Activated naive CD8-positive, alpha-beta T cell treated with anti-CD3 and anti-CD28 coated beads, Interleukin-2, amount 10 ng/mL, durations not matched to agents 7 days and 5 days (primary cell): ENCODE measurements at places on chromosomes 1 and 21.

GRCh38 chr1:32695098-32695904 lies 7.3 kb downstream of the SYNC start:
- DNase-seq: no peak

- DNase-seq: no peak
These were observed 96.4 kb downstream of the OBSCN start for GRCh38 chr1:228304225-228304624.

DNA sequence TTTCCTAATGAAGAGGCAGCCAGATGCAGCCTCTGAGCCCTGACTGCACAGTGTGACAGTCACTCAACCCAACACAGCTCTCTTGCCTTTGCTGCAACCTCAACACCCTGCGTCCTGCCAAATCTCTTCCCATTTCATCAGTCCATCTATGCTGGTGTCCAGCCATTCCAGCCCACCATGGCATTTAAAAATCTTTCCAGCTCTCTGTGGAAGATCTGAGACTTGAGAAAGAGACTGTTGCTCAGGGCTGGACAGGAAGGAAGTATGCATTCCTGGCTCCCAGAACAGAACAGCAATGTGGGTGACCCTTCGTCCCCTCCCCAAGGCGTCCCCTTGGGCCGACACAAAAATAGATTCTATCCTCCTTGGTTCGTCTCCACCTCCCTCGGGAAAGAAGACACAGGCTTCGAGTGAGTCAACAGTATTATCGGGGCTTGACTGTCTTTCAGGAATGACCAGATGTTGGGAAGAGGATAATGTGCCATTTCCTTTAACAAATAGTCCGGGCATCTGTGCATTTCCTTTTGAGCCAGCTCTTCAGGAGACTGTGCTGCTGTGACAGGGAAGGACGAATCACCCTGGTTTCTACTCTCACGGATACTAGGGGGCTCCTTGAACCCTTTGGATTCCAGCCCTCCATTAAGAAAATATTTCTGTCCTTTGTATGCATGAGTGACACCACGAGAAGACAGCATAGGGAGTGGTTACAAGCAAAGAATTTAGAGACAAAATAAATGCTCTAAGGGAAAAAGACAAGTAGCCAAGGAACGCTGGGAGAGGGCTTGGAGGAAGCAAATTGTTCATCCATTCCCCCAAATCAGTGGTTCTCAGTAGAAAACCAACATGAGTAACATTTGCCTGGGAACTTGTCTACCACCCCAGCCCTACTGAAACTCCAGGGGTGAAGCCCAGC lies 111.4 kb upstream of the CDC42BPA start:
- no peak for DNase-seq

DNA sequence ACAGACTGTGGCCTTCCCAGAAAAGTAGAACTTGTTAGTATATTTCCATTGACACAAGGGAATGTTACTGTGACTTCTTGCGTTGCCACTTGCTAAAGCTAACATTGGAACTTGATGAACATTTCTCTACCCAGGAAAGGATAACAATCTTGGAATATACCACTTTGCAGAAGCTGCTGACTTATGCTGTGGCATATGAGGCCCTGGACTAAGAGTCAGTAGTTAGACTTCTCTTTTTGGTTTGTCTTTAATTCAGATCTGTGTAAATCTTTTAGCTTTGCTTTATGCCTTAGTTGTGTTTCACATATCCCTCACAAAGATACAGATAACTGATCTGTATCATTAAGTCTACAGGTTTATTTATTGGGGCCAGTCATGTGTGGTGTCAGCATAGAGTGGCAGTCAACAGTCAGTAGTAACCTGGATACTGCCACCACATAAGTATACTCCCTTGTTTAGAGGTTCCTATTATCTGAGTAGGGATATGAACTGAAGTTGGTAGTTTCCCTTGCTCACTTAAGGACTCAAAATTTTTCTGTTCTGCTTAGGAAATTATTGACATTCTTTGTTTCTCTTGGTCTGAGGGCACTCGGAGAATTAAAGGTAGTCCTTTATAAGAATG lies 14.7 kb downstream of the RNF2 start:
- no peak for DNase-seq

DNA sequence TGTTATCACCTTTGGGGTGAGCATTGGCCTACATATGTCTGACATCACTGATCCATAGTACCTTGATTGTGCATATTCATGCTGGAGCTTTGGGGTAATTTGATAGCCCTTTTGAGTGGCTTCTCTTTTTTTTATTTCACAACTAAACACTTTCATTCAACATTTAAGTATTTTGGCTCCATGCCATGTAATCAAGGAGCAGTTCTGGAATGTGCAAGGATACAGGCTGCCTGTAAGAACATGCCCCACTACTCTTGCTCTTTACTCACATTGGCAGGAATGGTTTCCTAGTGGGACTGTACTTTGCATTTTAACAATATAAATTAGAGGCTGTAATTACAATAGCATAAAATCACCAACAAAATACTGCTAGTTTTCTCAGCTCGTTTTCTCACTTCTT lies 300.7 kb upstream of the SPAG17 start:
- DNase-seq: no peak

DNA sequence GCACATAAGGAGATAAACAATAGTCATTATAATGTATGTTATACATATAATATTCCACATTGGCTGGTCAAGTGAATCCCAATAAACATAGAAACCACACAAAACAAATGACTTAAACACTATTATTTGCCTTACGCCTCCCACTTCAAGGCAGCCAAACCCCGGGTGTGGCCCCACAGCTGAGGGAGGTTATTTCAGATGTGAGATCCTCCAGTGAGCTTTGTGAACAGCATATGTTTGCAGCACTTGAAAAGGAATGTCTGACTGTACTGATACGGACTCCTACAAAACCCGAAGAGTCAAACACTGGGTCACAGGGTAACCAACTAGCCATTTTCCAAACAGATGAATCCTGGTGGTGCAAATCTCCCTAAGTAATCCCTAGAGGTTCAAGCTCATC lies 27.1 kb upstream of the DISP1 start:
- DNase-seq: no peak

DNA sequence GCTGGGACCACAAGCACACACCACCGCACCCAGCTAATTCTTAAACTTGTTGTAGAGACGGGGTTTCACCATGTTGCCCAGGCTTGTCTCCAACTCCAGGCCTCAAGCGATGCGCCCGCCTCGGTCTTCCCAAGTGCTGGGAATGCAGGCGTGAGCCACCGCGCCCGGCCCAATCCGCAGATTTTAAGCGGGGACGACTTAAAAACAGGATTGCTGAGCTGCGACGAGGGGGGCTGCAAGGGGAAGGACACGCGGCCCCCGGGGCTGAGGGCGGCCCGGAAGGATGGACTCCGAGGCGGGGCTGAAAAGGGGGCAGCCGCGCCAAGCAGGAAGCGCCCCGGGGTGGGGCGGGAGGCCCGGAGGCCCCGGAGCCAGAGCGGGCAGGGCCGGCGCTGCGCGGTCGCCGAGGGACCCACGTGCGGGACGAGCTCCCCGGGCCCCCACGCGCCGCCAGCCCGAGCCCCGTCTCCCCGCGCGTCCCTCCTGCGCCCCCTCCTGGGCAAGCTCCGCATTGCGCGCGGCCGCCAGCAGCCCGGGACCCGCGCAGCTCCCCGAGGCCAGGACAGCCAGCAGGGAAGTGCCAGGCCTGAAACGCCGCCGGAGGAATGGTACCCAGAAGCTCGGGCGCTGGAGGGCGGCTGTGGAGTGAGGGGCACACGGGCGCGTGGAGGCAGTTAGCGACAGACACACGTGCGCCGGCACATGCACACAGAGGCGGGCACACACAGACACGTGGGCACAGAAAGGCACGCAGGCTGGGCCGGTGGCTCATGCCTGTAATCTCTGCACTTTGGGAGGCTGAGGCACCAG lies 5.5 kb upstream of the PRKCZ start:
- DNase-seq: peak; percentile 94

DNA sequence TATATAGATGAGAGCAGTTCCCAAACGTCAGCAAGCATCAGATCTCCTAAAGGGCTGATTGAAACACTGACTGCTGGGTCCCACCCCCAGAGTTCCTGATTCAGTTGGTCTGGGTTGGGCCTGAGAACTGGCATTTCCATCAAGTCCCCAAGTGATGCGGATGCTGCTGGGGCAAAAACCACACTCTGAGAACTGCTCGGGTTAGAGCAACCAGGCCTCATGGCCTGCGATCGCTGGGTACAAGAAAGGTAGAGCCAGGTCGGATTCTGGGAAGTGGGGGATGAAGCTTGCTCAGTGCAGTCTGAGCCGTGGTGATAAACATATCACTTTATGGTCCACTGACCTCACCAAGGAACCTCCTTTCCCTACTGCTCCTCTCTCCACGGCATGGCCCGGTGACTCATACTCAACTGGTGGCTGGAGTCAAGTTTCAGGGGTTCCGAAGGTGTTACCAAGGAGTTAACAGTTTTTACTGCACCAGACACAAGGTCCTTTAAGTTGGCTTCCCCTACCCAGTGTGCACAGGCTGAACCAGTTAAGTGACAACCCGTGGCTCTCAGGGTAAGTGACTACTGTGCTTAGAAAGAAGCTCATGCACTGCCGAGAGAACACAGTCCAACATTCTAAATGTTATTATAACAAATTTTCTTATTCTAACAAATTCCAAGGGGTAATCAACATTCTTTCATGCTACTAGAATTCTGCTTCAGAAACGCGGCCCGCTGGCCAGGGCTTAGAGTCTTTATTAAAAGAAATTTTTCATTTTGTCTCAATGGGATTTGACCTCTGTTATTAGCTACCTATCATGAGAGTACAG lies 153.5 kb downstream of the TGFBR3 start:
- DNase-seq: no peak

DNA sequence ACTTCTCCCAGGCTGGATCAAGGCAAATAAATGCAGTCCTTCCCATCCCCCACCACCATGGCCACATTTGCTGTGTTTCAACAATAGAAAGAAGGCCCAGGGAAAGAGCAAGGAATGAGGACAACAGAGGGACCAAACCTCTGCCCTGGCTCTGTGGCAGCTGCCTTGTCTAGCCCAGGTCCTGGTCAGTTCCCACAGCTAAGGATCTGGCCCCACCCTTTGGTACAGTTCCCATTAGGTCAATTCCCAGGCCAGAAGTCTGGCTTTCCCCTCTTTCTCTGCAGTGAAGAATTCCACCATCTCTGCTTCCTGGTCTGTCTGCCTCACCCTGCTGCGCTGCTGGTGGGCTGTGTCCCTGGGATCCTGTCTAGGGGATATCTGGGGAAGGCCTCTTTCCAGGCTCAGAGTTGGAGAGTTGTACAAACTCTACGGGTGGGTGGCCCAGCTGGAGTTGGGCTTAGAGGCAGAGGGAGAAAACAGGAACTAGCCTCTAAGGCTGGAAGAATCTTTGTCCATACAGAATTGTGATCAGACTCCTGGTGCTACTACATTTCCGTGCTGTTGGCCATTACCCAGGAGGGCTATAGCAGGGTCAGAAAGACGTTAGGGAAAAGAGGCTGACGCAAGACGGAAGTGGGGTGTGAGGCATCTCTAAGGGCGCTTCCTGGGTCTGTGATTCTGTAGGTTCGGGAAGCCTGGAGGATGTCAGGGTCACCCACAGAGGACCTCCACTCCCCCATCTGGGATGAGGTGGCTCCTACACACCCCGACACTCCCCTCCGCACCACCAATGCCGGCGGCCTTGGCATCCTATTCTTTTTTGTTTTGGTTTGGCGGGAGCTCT lies 953 bp upstream of the NDUFS2 start:
- DNase-seq: no peak

DNA sequence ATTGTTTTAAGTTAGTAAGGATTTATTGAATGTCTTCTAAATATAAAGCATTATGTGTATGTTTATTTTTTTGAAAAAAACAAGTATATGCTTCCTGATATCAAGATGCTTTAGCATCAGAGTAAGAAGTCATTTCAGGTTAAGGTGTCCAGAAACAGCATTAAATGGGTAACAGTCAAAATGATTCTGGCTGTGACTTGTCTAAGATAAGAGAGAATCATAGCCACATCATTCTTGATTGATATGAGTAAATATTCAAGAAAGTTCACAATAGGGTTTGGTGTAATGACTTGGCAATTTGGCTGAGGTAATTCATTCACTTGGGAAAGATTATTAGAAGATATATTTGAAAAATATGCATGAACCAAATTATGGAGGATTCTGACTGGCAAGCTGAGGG lies 193.8 kb downstream of the DPYD start:
- no peak for DNase-seq

- DNase-seq: peak; percentile 10
These were observed 72.3 kb upstream of the CSF3R start for GRCh38 chr1:36555041-36555440.

DNA sequence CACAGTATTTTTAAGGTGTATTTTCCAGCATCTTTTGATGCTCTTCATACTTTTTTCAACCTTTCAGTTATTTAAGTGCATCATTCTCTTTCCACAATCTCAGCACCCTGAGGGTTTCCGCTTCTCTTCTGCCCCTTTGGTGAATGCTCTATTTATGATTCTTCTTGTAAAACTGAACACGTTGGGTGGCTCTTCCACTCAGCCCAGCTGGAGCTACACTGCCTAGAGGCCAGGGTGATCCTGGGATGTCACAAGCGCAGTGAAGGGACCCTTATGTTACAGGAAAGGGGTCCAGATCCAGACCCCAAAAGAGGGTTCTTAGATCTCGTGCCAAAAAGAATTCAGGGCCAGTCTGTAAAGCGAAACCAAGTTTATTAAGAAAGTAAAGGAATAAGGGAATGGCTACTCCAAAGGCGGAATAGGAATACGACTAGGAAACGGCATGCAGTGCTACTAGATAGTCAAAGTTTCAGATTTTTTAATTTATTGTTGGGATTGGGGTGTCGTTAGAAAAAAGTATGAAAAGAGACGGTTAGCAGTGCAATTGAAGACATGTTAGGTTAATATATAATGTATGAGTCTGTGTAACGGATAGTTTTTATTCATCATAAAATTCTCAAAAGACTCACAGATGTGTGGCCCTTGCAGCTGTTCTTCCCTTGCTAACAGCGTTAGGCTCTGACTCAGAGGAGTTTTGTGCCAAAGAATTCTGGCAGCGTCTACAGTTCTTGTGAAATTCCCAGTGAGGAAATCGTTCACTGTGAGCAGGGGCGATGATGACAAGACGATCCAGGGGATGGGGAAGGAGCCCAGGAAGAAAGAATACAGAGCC lies 14.4 kb upstream of the ERVH48-1 start:
- no peak for DNase-seq

GRCh38 chr1:212218065-212218464 lies 67.1 kb upstream of the PPP2R5A start:
- no peak for DNase-seq
